ENCODE measurements at places on chromosomes 13 and 19.
A peak's percentile ranks its signal among the peaks of the same experiment; 100 is the strongest.

GRCh38 chr13:112968380-112968909, 569 bp upstream of the MCF2L start:
- DNase-seq = no peak

DNA sequence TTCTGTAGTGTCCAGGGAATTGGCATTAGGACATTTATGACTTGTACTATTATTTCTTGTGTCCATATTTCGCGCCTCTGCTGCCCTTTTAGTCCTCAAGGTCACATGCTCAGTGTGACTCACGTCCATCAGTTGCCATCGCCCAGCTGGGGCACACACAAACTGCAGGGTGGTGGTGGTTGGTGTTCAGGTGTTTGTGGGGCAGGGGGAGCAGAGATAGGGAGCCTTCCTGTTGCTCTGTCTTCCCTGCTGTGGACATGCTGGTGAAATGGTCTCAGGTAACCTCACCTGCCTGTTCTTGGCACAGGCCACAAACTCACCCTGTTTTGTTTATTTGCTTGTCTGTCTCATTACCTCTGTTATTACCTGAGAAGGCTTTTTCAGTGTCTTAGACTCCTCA, 22.4 kb downstream of the PRR12 start:
- DNase-seq = no peak

DNA sequence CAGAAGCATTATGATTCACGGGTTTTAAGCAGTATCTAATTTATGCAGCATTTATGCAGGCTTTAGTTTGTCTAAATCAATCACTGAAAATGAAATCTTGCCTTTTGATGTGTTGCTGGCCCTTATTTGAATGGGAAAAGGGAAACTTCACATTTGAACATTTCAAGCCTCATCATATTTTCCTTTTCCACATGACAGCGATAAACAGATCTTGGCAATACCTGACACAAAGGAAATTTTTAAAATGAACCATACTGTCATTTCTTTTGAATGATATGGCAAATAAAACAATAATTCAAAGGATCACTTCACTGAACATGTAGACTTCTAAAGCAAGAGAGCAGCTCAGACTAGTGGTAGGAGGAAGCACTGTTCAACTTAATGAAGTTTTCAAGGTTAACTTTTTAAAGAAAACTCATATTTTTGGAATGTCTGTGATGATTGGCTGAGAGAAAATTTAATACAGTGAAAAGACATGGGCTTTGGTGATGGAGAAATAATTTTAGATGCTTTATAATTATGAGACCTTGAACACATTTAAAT, 198.1 kb downstream of the OXGR1 start:
- DNase-seq = no peak

GRCh38 chr19:52094526-52095130, 937 bp downstream of the ZNF841 start:
- no peak for DNase-seq

DNA sequence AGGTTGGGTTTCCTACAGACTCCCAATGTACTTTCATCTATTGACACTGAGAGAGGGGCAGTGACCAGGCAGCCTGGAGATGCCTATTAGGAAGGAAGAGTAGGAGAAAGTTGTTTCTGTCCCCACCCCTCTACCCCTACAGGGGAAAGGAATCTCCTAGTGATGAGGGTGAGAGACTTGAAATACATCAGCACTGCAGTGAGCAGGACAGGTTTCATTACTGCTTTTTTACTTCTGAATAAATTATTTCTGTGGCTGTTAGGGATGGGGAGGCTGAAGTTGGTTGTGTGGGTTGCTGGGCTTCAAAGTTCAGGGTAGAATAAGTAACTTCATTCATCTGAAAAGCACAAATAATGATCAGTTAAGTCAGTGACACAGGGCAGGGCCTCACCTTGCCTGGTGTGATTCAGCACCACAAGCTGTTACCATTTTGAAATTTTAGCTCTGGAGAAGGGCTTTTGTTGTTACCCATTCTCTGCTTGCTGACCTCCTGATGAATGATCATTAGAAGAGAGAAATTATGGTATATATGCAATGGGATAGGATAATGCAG, 19.3 kb downstream of the CEACAM1 start:
- no peak for DNase-seq

DNA sequence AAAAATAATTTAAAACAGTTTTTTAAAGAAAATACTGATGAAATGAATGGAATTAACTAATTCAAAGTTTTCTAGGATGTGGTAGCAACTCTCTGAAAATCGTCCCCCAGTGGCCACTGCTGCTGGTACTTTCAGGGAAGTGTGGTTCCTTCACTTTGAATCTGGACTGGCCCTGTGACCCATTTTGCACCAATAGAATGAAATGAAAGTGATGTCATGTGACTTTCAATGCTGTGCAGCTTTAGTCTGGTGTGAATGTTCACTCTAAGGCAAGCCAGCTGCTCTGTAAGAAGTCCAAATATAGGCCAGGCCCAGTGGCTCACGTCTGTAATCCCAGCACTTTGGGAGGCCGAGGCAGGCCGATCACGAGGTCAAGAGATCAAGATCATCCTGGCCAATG, 26.4 kb upstream of the HNRNPA1L2 start:
- no peak for DNase-seq

- no peak for DNase-seq
These were observed 7.9 kb downstream of the KBTBD7 start for GRCh38 chr13:41186481-41186880.

GRCh38 chr13:77507931-77508776, 27.4 kb upstream of the SCEL start:
- DNase-seq = peak; percentile 70

- DNase-seq = no peak
These were observed 48.2 kb downstream of the ABCC4 start for GRCh38 chr13:95253033-95253432.

GRCh38 chr19:17499648-17500446, 11.6 kb upstream of the PGLS start:
- DNase-seq = no peak

Data from GM03348 (cell line).